COLO829 (cell line): ENCODE measurements at places on chromosomes 2 and 18.

GRCh38 chr18:4351005-4351404 lies 104.1 kb downstream of the DLGAP1 start:
- DNase-seq, result no peak

GRCh38 chr2:134315471-134315870 lies 61.6 kb downstream of the MGAT5 start:
- DNase-seq, result no peak

- no peak for DNase-seq
These were observed 39.4 kb upstream of the ZNF397 start for GRCh38 chr18:35201256-35201931.

DNA sequence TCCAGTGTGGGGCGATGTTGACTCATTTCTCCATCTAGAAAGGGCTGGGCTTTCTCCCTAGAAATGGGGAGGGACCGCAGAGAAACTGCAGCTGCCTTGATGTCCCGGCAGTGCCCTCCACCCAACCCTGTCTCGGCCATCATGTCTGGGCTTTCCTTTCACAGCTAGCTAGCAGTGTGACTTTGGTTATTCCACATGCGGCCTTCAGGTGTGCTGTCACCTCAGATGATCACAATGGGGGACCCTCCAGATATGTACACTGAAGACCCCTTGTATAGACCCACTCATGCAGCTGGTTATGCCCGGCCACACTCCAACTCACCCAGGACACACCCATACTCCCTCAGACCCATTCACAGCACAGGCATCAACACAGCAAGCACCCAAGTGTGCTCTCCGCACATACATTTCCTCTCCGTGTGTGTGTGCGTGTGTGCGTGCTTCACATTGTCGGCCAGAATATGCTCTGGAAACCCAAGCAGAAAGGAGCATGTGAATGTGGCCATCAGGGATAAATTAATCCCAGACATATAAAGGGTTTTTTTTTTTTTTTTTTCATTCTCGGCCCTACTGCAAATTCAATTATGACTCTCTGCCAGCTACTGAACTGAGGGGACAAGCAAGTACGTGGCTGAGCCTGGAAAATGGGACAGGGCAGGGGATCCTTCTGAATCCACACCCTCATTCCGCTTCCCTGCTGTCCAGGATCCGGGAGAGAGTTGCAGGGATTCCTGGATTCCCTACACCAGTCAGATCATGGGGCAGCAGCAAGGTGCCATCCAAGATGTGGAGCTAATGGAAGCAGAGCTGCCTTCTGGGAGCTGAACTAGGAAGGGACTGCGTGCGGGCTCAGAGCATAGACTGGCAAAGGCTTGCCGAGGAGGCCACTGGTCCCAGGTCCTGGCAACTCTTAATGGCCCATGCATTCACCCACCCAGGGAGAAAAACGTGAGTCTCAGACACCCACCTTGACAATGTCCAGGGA lies 240.2 kb downstream of the DYSF start:
- DNase-seq, result no peak

DNA sequence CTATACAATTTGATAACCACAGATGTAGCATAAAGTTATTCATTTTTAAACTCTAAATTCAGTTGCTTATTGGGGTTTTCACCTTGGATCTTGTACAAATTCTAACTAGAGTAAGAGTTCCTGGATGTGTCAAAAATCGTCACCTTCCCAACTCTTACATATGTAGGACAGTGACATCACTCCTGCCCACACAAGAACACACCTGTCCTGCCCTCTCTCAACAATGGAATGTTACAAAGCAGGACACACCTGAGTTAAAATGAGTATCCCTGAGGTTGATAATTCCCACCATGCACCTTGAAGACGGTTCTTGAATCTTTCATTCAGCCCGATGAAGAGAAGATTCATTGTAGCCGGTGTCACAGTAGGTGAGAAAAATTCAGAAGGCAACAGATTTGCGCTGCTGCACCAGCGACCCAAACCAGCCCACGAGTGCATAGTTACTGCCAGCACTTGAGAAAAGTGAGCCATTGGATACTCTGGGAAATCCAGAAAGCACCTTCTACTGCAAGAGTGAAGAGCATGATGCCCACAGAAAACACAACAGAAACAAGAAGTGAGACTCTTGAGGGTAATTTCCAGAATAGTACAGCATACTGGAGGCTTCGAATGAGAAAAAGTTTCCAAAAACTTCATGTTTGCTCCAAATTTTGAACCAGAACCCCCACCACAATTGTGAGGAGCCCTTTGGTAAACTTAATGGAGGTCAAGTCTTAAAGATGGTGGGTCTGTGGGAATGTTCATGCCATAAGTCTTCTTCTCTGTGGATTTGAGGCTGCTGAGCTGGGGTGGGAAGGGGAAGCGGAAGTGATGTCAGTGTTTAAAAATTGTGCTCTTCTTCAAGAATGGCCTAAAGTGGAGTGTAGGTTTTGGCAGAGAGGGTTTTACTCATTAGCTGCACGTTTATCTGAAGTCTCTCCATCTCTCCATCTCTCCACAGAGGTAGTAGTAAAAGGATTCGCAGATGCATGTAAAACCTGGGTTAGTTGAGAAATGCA lies 34.7 kb upstream of the ADAM23 start:
- DNase-seq, result no peak

GRCh38 chr2:36287363-36288275 lies 68.0 kb upstream of the CRIM1 start:
- no peak for DNase-seq

- no peak for DNase-seq
These were observed 153.6 kb downstream of the CCDC85A start for GRCh38 chr2:56337342-56337741.

GRCh38 chr2:201196003-201196402 lies 13.1 kb downstream of the CASP10 start:
- DNase-seq, result no peak

DNA sequence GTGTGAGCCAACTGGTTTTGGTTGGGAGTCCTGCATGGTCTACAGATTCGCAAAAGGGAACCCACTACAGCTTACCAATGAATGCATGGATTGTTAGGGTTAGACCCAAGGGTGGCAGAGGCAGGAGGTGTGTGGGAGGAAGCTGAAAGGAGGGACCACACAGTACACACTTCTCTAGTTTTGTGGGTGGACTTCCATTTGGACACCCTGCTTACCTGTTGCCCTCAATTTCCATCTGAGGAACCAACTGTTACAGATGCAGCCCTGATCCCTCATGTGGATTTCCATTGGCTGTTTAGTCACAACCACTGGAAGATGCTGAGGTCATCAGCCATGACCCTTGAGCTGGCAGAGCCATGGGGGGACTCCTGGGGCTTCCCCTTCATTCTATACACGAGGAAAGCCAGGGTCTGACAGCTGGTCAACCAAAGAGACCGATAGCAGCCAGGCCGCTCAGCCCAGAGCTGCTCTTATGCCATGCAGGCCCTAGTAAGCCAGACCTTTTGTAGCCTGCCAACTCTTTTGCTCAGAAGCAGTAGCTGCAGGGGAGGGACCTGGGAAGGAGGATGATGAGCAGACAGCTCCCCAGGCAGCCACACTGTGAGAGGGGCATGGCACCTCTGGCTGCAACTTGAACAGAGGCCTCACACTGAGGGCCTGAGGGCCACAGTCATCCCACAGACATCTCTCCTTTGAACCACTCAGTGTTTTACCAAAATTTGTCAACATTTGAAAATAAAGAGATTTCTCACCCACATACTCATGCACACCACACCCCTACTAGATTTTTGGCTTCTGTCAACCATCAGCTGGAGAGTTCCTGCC lies 162.1 kb downstream of the SETBP1 start:
- DNase-seq, result no peak

GRCh38 chr2:152448606-152449005 lies 113.6 kb downstream of the FMNL2 start:
- no peak for DNase-seq

DNA sequence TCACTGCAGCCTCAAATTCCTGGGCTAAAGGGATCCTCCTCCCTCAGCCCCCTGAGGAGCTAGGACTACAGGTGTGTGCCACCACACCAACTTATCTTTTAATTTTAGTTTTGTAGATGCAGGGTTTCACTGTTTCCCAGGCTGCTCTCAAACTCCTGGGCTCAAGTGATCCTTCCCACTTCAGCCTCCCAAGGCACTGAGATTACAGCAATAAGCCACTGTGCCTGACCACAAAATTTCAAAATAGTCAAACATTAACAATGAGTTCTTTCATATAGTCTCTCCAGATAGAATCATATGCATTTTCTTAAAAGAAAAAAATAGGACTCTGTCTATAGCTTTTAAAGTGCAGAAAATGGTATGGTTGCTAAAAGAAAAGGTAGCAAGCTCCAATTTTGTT lies 24.9 kb upstream of the PID1 start:
- DNase-seq, result peak; percentile 50

- DNase-seq, result no peak
These were observed 56.6 kb upstream of the HK2 start for GRCh38 chr2:74777161-74777900.

- no peak for DNase-seq
These were observed 25.4 kb upstream of the TMEM131 start for GRCh38 chr2:98020992-98021713.

- DNase-seq, result no peak
These were observed 36.7 kb upstream of the ARL4C start for GRCh38 chr2:234533626-234534025.

DNA sequence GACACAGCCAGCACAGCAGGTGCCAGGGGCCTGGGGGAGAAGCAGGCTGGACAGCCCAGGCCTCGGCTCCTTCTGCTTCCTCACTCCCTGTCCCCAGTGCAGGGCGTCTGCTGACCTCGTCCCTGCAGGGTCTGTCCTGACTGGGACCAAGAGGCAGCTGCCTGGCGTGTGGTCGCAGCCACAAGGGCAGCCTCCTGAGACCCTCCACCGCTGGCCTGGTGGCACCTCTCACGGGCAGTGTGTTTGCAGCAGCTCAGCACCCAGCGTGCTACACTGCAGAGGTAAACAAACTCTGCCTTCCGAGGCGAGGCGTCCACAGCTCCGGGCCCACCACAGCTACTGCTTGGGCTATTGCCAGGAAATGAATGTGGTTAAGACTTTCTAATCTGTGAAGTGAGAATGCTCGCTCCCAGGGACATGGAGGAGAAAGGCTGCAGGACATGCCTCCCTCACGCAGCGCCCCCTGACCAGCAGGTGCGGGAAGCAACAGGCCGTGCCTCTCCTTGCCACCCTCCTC lies 46.1 kb upstream of the HPCAL1 start:
- no peak for DNase-seq

DNA sequence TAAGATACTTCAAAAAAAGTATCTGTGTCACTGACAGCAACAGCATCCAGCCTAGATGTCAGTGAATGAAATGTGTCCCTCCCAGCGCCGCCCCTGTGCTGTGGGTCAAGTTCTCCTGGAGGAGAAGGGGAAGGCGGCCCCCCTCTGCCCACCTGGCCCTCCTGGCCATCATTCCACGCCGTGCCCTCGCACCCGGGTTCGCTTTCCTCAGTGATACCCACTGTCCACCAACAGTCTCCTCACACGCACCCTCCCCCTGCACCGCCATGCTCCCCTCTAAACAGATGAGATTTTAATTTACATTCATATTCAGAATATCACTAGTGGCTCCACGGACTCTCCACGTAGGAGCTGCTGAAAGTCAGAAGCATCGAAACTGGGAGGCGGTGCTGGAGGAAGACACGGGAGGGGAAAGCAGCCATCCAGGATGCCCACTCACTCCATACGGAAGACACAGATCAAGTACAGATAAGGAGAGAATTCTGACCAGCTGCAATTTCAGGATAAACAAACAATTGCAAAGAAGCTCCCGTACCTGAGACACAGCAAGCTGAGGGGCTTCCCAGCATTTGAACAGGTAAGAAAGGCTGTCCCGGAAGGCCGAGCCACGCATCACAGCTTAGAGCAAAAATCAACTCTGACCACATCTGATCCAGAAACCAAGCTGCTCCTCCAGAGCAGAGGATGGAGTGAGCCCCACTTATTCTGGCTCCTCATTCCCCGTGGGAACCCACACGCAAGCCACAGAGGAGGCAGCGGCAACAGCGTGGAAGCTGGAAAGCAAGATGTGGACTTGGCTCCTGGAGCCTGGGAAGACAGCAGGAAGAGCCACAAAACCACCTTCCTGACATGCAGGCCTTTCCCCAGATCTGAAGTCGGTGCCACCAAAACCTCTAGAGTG lies 49.7 kb downstream of the PXDN start:
- no peak for DNase-seq

- DNase-seq, result peak; percentile 55
These were observed 54.0 kb upstream of the GPR45 start for GRCh38 chr2:105187531-105187930.

DNA sequence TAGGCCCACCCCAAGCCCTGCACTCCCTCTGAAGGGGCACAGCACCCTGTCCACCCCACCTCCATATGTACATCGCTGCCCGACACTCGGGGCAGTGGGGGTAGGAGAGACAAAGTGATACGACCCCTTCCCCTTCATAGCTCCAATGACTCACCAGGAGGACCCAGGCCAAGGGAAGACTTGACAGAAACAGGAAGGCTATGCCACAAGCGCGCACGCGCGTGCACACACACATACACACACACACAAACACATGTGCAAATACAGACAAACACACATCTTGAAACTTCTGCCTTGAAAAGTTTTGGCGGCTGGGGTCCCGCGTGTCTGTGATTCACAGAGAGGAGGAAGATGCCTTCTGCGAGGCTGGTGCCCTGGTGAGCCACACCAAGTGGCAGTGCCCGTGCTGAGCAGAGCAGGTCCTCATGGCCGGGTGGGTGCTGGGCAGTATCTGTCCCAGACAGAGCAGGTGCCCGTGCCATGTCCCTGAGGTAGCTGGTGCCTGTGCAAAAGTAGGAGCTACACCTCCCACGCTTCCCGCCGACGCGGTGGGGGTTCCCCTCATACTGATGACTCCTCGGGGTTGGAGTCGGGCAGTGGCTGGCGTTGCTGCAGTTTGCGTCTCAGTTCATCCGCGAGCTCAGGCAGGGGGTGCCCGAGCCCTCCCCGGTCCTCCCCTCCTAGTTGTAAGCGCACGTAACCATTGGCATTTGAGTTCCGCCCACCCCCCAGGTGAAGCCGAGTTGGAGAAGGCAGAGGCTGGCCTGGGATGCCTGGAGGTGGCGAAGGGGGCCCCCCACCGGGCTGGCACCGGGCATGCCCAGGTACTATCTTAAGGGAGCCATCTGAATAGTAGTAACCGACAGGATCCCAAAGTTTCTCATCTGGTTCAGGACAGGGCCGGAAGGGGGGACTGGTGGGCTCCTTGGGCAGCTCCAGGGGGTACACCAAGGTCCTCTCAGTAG lies 2.5 kb upstream of the ANKRD39 start:
- DNase-seq, result no peak

DNA sequence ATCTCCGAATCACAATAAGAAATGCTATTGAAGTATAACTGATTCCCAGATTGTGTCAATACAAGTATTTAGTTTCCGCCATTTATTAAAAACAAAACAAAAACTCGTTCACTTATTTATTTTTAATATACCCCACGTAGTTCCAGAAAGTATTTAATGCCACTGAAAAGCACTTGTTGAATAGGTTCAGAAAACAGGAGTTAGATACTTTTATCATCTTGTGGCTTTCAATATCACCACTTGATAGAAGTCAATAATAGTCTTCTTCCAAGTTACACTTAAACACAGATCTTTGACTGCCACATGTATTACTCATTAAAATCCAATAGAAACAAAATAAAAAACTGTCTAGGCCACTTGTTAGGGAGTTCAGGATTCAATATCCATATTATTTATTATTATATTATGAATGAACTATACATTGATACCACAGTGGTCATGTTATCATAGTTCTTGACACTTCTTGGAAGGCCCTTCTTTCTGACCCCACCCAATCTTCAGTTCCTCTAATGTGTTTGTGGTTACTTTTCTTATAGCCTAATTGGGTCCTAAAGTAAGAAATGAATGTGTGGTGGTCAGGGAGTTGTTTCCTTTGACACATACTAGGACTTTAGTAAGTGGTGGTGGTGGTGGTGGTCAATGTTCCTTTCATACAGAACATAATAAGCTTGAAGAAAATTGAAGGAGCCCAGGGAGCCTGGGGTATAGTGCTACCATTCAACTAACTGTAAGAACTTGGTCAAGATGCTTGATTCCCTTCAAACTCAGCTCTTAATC lies 221.3 kb upstream of the ITGA4 start:
- no peak for DNase-seq
